ENCODE measurements at places on chromosomes 4 and X.
A peak's percentile ranks its signal among the peaks of the same experiment; 100 is the strongest.

DNA sequence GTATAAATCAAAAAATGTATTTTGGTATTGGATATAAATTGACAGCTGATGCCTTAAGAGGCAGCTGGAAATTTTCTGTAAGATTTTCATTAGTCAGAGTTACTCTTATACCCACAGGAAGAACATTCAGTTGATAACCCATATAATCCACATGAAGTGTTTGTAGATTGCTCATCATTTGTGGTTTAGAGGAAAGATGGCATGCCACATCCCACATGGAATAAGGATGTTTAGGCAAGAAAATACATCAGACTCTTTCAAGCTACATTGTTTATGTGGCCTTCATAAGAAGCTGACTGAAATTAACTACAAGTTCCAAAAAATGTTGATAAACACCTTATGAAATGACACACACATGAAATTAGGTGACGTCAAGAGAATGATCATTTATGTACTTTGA is 56.6 kb downstream of the AREG start:
- no peak for DNase-seq

DNA sequence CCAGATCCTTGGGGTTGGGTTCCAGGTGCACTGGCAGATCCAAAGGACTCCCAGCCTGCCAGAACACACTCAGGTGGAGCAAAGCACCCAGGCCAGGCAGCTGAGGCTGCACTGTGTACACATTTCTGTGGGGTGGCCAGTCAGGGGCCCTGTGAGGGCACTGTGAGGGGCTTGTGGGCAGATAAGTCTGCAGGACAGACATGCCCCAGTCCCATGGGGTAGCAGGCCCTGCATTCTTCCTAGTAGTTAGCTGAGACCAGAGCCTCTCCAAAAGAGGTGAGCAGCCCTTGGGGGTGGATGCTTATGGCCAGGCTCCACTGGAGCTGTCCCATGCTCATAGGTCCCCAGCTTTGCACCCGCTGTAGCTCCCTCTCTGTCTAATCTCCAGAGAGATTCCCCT is 7.6 kb downstream of the ETDB start:
- DNase-seq = no peak

DNA sequence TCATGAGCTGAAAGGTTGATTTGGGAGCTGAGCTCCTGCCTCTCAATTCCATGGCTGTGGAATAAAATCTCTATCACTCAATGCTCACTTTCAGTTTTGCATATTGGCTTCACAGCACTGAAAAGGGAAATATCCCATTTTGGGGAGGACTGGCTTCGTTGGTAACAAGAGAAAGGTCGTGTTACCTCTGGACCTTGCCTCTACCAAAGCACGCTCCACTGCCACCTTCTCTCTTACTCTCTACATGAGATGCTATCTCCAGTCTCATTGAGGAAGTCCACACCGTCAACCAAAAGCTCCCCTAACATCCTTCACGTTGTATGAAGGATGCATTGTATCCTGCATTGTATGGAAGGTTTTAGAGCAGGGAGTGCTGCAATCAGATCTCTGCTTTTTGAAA is 195.0 kb upstream of the LDB2 start:
- DNase-seq = no peak

DNA sequence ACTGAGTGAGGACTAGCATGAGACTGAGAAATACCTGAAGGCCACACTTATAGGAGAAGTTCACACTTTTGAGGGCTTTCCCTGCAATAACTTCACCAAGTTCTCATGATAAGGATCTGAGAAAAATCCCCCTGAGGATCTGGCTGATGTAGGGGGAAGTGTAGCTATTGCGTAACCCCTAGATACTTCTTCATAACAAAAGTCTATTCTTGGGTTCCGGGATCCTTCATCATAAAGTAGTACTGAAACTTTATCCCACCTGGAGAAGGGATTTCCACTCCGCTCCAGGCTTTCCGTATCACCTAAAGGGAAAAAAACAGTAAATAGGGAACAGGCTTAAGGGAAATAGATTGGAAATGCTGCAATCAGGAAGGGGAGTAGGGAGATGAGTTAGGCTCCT is 13.3 kb downstream of the USP27X start:
- DNase-seq = no peak

GRCh38 chr4:175440786-175441185 is 371.3 kb downstream of the GPM6A start:
- DNase-seq = no peak

- no peak for DNase-seq
Measured at GRCh38 chr4:175807547-175807946, 4.5 kb downstream of the GPM6A start.

- DNase-seq = no peak
Measured at GRCh38 chrX:153774576-153775292, 6.1 kb upstream of the SRPK3 start.

GRCh38 chrX:39519566-39520301 is 578.0 kb downstream of the BCOR start:
- DNase-seq = no peak

- DNase-seq = no peak
Measured at GRCh38 chr4:156195914-156196313, 242.2 kb upstream of the CTSO start.

GRCh38 chr4:127698789-127699200 is 31.4 kb upstream of the SLC25A31 start:
- no peak for DNase-seq

DNA sequence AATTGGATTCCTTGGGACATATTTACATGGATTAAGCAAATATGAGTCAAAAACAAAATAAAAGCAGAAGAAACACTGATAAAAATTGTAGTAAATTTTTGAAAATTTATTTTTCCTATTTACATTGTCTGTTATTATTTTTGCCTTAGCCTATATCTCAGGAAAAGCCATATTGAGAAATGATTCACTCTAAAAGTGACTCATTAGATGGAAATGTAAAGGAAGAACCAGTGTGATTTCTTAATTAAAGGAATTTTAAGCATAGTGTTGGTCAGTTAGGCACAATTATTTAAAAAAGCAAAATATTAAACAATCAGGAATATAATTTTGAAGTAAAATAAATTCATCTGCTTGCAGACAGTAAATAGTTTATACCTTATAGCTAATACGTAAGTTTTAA is 167.4 kb upstream of the NAP1L5 start:
- DNase-seq = no peak

- DNase-seq = no peak
Measured at GRCh38 chrX:123698979-123699520, 33.8 kb downstream of the THOC2 start.

GRCh38 chr4:187141101-187141500 is 417.4 kb upstream of the FAT1 start:
- DNase-seq = no peak

- no peak for DNase-seq
Measured at GRCh38 chr4:89737888-89738287, 99.1 kb downstream of the SNCA start.

- no peak for DNase-seq
Measured at GRCh38 chr4:53478671-53479456, 101.4 kb downstream of the FIP1L1 start.

DNA sequence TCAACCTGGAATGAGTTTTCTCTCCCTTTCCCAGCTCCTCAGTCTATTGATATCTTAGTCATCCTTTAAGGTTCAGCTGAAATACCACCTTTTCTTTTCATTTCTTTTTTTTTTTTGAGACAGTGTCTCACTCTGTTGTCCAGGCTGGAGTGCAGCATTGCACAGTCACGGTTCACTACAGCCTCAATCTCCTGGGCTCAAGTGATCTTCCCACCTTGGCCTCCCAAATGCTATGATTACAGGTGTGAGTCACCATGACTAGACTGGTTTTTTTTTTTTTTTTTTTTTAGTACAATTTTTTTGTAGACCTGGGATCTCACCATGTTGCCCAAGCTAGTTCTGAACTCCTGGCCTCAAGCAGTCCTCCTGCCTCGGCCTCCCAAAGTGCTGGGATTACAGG is 28.9 kb downstream of the AFF1 start:
- no peak for DNase-seq

DNA sequence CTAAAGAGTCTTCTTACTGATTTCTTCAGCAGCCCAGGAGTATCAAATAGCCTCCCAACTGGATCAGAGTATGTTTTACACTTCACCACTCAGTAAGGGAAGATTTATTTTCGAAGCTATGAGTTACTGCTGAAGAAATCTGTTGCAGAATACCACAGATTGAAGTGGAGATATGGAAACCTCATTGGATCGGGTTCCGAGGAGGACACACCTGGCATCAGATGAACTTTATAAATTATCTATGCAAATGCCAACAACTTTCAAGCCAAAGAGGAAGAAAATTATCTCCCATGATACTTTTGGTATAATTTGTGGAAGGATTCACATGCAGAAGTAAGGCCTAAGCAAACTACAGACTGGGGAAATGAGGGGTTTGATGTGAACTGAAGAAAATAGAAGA is 515.9 kb upstream of the NDST4 start:
- no peak for DNase-seq

DNA sequence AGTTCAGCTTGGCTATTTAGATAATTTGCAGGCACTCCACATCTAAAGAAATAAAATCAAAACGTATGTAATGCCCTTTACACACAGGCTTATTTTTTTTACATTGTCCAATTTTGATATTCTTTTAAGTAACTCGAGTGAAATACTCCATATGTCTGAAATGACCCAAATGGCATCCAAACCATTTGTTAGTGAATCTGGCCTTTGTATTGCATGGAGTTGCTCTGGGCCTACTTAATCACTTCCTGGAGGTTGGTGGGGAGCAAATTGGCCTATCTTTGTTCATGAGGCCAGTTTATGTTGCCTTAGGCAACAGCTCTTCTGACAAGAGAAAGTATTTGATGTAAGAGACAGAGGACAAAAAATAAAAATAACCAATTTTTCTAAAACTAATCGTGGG is 47.6 kb upstream of the TMEM131L start:
- DNase-seq = no peak

DNA sequence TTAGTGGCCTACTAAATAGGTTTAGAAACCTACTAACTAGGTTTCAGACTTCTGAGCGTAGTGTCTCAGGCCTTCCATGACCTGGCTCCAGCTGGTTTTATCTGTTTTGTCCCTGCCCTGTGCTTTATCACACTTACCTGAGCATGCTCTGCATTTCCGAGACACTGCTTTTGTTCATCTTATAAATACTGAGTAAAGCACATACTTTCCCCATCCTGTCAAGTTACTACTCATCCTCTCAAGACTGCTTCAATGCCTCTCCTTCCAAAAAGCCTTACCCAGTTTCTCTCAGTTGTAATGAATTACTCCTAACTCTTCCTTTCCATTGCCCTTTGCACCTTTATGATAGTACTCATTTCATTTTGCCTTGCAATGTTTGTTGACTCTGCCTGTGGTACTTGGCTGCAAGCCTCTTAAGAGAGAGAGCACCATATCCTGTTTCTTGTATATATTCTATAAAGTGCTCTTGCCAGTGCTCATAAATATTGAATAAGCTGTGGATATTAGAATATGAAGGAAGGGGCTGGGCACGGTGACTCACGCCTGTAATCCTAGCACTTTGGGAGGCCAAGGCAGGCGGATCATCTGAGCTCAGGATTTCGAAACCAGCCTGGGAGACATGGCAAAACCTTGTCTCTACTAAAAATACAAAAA is 34.4 kb downstream of the SLAIN2 start:
- no peak for DNase-seq

GRCh38 chrX:41085512-41085877 is 250 bp downstream of the USP9X start:
- DNase-seq = peak; percentile 28

DNA sequence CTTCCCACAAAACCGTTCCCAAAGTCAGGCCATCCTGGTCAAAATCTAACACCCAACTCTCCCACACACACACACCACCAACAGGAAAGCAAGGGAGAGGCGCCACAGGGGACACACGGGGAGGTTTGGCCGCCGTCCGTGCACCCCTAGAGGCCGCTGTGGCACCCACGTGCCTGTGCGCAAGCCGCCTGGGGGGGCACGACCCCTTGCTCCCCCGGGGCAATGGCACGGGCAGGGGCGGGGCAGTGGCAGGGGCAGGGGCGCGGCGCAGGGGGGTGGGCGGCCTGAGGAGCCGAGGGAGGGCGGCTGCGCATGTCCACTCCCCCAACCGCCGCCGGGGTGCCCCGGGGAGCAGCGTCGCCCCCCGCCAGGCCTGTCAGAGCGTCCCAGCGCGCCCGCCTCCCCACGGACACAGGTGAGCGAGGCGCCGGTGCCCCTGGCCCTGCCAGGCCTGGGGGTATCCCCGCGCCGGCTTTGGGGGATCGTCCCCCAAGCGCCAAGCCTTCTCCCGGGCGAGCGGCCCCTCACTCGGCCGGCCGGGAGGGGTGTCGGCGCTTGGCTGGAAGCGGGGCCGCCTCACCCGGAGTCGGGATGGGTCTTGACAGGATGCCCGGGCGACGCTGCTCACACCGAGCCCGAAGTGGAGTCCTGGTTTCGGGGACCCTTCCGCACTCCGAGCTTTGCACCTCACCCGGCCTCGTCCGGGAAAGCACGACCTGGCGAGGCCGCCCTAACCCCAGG is at the start of gene ERAS:
Gene ERAS (plus strand): TSS at position 379 of the 741 bp plus-strand sequence. CDS start 2,611 bp downstream, outside the sequence.
- DNase-seq = no peak

GRCh38 chrX:152735860-152736511 is 2.4 kb downstream of the MAGEA12 start:
- DNase-seq = no peak

DNA sequence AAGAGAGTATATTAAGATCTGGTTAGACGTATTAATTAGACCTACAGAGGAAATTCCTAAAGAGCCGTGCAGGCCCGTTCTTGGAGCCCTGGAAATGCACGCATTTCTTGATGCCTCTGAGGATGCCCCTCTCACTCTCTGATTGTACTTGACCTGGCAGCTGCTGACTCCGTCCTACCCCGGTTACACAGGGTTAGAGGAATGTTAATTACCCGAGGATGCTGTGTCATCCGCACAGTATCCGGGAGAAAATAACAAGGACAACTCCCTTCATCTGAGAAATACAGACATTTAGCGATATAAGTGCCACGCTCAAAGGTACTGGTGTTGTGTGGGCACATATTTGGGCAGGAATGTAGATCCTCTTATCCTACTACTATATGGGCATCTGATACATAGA is 404.6 kb upstream of the FAT1 start:
- DNase-seq = no peak

GRCh38 chr4:127849505-127850234 is 31.0 kb upstream of the PLK4 start:
- DNase-seq = no peak

GRCh38 chrX:131801066-131801465 is 222.0 kb upstream of the STK26 start:
- no peak for DNase-seq

DNA sequence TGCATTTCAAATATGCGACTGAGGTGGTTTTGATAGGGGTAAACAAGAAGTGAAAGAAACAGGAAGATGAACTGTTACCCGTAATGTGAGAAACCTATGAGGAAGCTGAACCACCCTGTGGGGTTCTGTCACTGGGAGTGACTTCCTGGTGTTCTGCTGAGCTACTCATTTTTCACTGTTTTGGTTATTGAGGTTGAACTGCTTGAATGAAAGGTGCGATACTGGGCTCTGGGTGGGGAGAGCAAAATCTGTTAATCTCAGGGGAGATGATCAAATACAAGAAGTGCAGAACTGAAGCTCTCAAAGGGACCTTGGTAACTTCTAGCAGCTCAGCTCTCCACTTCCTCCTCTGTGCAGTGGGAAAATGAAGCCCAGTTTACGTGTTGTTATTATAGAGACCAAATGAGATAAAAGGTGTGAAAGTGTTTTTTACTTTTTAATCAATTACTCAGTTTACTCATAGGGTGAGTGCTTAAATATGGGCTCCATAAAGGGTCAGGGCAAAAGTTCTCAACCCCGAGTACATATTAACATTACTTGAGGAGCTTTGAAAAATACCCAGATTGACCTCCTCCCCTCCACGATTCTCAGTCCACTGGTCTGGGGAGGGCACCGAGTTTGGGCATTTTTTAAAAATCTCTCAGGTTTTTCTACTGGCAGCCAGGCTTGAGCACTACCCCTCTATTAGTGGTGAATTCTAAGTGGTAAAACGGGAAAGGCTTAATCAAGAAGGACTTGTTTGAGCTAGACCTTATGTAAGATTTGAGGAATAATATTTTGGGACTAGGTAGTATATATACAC is 66.7 kb downstream of the COQ2 start:
- DNase-seq = no peak

Data from stimulated activated CD4-positive, alpha-beta T cell treated with anti-CD3 and anti-CD28 coated beads, Interleukin-1b, Interleukin-23, amount 100 ng/mL, for 24 hours (primary cell).